Sigmoid colon (tissue), 7 donors: ENCODE measurements at places on chromosomes 6 and 20.

- no peak for DNase-seq
These were observed 25.4 kb upstream of the IYD start for GRCh38 chr6:150343434-150343833.

DNA sequence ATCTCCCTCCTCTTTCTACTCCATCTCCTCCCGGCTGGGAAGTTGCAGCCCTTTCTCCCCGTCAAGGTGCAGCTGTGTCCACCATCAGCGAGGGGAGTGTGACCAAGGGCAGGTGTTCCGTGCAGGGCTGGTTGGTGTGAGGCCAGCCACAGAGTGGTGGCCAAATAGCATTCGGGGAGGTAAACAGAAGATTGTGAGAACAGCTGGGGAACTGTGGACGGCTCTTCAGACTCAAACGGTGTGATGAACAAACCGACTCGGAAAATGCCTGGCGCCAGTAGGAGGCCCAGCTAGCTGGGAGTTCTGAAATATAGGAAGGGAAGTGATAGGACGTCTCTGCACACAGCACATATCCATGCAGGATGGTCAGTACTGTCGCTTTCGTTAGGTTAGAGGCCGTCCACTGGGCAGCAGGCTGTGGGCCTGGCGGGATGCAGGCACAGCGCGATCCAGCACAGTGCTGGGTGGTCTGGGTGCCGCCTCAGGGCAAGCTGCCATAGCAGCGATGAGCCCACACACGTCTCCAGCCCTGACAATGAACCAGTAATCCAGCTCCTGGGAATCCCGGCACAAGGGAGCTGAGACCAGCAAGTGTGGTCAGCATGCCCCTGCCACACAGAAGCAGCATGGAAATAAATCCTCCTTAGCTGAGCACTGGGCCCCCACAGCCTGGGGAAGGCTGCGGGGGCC lies 258.1 kb downstream of the TAF4 start:
- DNase-seq: no peak

DNA sequence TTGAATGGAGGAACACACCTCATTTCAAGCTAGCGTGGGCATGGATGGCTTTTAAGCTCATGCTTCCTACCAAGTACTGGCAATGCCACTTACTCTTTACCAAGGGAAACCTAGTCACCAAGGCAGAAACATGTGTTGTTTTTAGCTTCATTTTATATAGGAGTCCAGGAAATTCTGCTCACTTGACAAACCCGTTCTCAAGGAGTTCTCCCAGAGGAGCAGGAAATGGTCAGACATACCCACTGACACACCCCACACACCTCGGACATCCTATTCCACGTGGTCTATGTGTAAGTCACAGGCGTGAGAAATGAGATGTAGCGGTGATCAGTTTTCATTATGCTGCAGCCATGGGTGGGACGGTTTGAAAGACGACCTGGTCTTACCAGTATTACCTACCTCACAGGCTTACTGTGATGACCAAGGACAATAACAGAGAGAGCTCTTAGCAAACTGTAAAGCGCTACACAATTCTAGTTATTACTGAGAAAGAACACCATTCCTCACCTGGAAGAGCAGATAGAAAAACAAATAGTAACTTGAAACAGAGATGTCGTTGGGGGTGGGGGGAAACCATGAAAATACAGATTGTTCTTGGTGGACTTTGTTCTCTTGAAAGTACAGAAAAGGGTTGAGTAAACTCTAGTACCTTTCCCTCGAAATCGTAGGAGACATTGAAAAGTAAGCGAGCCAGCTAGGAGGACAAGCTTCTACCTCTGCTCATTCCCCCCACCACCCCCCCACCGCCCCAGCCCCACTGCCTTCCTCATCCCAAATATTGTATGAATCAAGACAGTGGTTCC lies 1.7 kb downstream of the CNKSR3 start:
- peak; percentile 67 for DNase-seq

DNA sequence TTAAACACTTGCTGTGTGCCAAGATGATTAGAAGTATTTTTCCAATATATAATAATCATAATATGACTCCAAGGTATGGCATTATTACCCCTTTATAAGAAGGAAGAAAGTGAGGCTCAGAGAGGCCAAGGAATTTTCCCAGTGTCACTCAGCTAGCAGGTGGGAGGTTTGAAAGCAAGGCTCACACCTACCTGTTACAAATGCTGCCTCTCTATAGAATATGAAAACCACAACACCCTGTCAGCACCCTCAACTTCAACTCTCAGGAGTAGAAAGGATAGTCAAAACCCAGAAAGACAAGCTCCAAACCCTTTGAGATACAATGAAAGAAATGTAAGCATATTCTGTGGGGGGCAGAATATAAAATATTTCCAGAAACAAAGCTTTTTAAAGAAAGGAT lies 76.7 kb downstream of the LAMP5 start:
- DNase-seq: no peak

- no peak for DNase-seq
These were observed 262.0 kb downstream of the MAFB start for GRCh38 chr20:40427026-40427425.

DNA sequence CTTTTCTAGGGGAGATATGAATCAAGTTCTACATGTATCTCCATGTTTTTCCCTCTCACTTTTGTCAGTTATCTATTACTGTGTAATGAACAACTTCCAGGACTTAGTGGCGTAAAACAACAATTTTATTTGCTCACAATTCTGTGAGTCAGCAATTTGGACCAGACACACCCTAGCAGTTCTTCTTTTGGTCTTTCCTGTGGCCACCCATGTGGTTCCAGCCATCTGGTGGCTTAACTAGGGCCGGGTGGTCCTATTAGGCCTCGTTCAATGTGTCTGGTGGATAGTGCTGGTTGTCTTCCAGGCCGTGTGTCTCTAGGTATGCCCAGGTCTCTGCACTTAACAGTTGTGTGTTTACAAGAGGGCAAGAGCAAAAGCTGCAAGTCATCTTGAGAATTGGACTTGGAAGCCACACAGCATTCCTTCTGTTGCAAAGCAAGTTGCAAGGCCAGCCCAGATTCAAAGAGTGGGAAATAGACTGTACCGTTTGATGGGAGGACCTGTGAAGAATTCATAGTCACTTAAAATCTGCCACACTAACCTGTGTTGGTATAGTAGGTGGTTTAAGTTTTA lies 20.8 kb upstream of the SLC35D3 start:
- DNase-seq: no peak

DNA sequence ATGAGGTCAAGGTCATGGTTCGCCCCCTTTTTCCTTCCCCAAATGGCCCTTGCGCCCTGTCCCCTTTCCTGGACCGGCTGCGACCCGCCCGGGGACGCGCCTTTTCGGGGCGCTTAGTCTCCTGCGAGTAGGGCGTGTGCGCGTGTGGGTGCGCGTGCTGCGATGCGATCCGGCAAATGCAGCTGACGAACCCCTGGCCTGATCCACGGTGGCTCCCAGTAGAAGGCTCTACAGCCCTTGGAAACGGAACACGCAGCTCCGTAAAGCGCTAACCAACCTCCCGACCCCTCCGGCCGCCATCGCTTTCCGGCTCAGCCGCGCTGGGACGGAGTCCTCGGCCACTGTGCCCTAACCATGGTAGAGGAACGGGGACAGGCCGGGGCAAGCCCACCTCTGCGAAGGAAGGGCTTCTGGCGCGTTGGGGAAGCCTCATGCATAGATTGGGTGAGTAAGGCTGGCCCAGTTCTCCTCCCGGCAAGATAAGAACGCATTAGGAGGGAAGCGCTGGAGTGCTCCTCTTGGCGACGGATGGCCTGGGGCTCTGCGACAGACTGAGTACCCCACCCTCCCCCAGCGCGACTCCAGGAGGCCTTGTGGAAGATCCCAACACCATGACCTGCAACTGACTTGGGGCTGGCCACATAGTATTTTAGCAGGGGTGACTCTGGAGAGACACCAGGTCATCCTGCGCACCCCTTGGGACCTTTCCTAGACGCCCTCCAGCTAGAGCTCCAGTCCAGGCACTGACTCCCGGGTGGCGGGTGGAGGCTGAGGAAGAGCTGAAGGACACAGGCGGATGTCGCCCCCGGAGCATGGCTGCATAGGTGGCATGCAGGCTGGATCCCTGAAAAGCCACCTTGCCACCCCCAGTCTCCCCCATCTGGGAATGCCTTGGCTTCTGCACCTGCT lies 1.1 kb upstream of the SLC4A11 start:
- DNase-seq: no peak
